Activated naive CD8-positive, alpha-beta T cell treated with anti-CD3 and anti-CD28 coated beads, Interleukin-2, amount 50 U/mL, for 16 hours (primary cell): ENCODE measurements at places on chromosomes 3 and 15.

DNA sequence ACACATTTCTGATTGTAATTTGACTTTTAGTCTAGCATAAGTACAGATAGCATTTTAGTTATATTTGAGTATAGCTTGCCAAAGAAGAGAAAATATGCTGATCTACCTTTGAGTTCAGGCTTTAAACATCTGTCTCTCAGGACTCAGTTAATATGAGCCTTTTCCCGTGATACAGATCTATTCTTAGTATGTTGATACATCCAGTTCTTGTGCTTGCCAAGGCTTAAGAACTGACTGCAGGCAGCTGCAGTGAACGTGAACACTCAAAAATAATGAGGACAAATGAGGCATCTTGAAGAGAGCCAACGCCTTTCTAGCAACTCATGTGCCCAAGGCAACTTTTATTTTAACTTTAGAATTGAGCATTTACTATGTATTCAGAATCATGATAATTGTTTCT lies 325.5 kb downstream of the SI start:
- no peak for DNase-seq

DNA sequence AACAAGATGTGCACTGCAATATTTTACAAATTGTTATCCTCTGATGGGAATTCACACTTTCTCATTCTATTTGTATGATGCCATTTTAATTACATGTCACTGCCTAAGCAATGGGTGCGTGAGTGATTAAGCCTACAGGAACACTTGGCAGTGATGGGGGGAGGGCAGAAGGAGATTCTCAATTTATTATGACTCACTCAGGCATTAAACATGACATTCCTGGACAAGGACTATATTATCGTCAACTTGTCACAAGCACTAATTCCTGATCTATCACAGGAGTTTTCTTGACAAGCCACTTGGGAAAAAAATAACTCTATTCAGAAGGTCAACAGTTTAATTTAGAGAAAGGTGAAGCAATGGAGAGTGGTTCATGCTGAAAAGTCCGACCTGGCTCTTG lies 556.8 kb downstream of the NSUN3 start:
- DNase-seq, result no peak

DNA sequence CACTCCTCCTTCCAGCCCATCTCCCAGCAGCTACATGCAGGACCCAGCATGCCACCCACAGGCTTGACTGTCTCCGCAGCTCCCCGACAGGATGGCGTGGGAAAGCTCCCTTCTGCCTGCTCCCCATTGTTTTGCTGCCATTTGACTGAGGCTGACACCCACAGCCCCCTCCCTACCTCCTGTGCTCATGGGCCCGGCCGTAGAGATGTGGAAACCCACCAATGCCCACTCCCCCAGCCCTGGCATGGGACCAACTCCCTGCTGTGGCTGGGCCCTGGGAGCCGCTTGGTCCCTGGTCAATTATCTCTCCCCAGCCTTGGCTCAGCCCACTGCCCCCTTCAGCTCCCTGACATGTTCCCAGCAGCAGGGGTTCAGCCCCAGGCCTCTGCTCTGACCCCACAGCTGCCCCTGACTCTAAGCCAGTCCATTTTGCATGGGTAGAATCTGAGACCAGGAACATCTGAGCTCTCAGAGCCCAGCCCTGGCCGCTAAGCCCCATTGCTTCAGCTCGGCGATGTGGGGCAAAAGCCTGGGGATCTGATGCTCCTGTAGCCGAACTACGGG lies 8.2 kb downstream of the C3orf22 start:
- DNase-seq, result no peak

DNA sequence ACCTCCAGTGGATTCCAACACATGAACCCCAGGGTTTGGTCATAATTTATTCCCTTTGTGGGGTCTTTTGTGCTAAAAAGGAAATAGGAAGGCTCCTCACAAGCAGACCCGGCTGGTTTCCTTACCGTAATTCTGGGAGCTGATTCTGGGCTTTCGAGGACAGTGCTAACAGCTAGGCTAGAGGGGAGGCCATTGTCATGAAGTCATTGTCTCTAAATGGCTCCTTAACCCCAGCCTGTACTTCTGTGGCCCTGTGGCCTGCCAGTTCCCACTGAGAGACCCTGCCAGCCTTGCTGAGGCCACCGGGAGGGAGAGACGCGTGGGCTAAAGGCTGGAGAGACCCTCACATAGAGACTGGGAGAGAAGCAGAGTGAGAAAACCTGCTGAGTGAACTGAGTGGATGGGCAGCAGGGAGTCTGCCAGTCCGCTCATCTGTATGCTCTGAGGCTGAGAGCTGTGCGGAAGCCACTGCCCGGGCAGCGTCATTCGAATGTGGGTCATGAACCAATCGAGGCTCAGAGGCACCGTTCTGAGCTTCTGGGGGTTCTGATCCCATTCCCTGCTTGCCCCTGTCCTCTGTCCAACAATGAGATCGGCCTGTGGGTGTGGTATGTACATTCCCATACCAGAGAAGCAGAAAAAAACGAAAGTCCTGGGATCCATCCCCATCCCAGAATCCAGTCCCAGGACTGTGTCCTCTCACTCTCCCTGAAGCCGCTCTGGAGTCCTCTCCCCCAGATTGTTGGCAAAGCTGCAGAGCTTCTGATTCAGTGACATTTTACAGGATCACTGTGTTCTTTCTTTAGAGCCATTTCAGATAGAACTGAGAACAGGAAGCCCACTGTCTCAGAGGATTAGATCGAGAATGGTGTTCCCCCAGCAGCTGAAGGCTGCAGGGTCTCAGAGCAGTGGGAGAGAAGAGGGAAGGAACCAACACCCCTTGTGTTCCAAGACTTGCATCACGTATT lies 21.3 kb upstream of the DGKG start:
- DNase-seq, result no peak

DNA sequence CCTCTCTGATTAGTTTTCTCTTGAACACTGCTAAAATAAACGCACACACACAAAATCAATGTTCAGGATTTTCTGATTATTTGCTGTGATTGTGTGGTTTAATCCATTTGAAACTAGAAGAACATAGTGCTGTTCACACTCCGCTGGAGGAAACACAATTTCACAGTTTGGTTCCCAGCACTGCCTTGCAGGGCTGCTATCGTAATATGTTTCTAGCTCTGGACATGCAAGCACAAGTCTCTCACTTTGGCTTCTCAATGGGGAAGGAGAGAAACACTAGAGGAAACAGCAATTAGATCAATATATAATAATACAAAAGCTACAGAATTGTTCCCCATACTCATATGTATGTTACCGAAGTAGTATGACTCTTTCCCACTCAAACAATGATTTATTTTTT lies 299.5 kb downstream of the NSUN3 start:
- no peak for DNase-seq

GRCh38 chr15:73564255-73564654 lies 68.9 kb downstream of the NPTN start:
- no peak for DNase-seq

DNA sequence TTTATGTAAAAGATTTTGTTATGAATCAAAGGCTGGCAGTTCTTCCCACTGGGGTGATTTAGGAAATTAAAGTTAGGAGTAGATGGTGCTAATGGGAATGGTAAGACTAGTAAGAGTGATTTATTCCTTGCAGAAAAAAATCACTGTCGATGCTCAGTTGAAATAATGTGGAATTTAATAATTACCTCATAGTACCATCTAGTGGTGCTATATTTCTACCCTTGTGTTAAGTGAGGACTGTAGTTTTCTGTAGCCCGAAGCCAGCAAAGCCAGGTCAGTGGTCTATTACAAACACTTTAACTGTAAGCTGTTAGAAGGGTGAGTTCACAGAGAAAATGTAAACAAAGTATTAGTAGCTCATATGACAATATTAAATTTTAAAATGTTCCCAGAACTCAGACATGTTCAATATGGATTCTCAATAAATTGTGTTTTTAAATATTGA lies 39.5 kb upstream of the GOLGA8J start:
- no peak for DNase-seq

GRCh38 chr15:36808411-36809160 lies 229.2 kb downstream of the CDIN1 start:
- DNase-seq, result no peak
